Nephron progenitor cell (in vitro differentiated cells): ENCODE measurements at places on chromosomes 1 and 21.

GRCh38 chr1:169527001-169527400 lies 41.3 kb upstream of the SLC19A2 start:
- no peak for DNase-seq

- DNase-seq: no peak
These were observed 43.6 kb upstream of the TIAM1 start for GRCh38 chr21:31387560-31388186.

DNA sequence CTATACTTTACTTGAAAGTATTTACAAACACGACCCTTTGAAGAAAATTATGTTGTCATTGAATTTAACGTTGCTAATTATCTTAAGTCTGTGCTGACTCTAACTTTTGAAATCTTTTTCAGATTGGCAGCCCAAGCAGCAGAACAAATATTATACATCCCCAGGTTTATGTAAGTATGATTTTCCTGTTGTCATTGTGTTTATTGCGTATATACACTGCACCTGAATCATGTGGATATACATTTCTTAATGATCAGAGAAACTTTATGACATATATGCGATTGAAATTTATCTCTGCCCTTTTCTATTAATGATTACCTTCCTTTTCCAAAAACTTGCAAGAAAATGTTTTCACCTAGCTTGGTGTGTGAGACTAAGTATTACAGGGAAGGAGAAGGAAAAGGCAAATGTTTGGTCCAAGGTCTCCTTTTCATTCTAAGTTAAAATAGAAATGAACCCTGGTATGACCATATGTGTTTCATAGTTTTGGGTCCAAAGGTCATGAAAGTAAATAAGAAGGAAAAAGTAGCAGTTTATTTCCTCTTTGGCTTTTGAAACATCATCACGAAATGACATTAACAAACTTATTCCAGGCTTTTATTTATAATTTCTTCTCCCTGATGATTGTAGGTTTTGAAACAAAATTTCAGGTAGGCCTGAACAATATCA lies 116.8 kb downstream of the VPS13D start:
- DNase-seq: no peak

DNA sequence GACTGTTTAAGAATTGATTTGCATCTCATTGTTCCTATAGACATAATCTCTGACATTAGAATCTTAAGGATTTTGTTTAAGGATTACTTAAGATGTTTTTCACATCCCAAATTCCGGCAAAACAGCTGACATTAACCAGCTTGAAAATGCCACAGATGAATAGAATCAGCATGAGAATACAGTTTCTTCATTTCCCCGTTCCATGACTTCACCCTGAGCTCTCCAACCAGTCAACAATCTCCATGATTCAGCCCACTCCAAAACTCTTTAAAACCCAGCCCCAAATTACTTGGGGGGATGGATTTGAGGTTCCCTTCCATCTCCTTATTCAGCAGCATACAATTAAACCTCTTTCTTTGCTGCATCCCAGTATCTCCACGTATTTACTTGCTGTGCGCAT lies 201.0 kb downstream of the LYPLAL1 start:
- DNase-seq: no peak

GRCh38 chr1:38420666-38421065 lies 374.1 kb upstream of the POU3F1 start:
- no peak for DNase-seq

GRCh38 chr1:3031401-3032221 lies 10.3 kb downstream of the ACTRT2 start:
- no peak for DNase-seq
